ENCODE measurements at places on chromosomes 1 and 21. TPM values are rescaled to one million over a fixed set of nuclear protein-coding genes. Genes with fewer than 3 reads are reported as not detected.

The KCNT2 gene
- 0.66 TPM for polyA plus RNA-seq

DNA sequence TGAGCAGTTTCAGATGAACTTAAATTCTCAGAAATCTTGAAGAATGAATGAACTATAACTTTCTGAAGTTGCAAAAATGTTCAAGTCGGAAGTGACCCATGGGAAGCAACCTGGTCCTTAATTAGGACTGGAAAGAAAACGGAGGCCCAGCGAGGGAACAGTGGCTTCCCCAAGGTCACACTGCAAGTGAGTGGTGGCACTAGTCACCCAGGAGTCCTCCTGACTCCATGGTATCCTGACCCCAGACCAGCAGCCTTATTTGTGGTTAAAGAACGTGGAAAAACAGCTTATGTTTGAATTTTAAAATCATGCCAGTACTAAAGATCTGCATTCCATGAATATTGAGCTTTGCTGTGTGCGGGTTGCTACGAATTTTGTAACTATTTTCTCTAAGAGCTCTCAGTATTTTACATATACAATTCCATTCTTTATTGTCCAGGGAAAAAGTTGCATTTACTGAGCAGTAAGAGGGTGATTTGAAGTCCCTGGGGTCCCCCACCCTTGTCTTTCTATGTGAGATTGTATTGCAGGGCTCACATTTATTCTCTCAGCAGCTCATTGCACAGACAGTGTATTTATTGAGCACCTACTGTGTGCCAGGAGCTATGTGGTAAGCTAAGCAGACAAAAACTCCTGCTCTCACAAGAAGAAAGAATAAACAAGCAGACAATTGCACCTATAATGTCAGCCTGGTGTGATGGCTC lies 61.6 kb upstream of the ATP5PO start:
- no peak for DNase-seq

GRCh38 chr1:159009287-159009686 lies 420 bp upstream of the IFI16 start:
- no peak for DNase-seq

DNA sequence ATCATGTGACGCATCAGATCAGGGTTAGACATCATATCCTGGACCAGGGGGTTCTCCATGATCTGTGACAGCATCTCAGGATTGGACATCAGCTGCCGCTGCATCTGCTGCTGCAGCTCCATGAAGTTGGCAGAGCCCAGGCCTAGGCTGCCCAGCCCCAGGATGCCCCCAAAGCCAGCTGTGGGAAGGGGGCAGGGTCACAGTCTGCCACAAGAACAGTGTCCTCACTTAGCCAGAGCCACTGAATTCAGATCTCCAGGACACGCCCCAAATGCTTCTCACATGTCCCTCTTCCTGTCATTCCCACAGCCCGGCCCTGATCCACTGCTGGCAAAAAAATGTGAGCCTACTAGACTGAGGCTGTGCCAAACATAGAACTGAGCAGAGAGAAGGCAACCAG lies 3.2 kb downstream of the UBQLN4 start:
- peak; percentile 26 for DNase-seq

All from heart right ventricle (tissue), 16 donors.